CD8-positive, alpha-beta memory T cell (primary cell): ENCODE measurements at places on chromosomes 5 and 9.

GRCh38 chr5:138910546-138911185 is 35.5 kb upstream of the LRRTM2 start:
- no peak for DNase-seq

- DNase-seq: no peak
These were observed 2.9 kb upstream of the ISCA1 start for GRCh38 chr9:86285261-86285660.

GRCh38 chr5:160270704-160271103 is 41.4 kb downstream of the FABP6 start:
- no peak for DNase-seq

DNA sequence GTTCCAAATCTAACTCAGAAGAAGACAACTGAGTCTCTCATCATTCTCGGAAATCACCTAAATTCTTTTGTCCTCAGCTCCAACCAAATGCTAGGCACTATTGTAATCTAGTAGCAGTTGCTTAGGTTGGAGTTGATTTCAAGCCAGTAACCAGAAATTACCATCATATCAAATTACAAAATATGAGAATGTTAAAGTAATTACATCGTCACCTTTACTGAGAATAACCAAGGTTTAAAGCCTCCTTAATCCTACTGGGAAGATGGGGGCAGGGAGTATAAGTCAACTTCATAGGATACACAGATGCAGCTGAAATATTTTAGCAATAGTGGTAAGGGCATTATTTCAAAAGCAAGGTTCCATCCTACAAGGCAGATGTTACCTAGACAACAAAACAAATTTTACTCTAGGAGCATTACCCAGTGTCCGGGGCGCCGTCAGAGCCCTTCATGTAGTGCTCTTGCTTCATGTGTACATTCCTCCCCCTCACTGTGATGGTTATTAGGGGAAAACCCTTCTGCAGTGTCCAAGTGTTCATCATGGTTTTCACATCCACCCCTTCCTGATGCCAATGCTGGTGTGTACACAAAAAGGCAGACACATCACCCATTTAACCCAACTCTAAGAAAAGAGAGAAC is 19.5 kb downstream of the ERAP1 start:
- no peak for DNase-seq

GRCh38 chr9:69168709-69169217 is 5.3 kb upstream of the TJP2 start:
- DNase-seq: no peak

DNA sequence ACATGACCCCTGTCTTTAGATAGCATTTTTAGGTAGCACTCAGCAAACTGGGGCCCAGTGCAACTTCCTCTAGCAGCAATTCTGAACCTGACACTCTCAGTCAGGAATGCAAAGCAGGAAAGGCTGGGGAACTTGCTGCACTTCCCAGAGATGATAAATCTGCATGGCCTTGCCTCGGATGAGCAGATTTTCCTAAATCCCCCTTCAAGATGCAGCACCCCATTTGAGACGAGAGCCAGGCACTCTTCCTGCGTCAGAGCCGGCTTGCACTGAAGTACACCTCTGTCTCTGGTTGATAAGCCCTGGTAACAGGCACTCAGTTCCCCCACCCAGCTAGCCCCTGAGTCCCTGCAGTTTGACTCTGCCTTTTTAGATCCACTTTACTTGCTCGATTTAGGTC is 296.7 kb upstream of the PANK3 start:
- DNase-seq: no peak

DNA sequence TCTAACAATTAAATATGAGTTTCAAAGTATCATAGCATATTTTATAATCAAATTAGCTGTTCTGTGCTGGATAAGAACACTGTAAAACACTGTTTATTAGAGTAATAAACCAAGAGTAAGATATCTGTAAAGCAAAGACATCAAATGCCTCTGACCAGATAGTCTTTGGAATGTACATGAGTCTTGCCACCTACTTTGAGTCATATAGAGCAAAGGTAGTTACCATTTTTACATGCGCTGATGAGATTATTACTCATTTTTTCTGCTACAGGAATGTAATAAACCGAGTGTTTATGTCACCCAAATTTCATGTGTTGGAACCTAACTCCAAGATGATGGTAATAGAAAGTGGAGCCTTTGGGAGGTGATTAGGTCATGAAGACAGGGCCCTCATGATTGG is 654.5 kb downstream of the CETN3 start:
- no peak for DNase-seq

GRCh38 chr9:21205204-21205603 is 1.7 kb downstream of the IFNA10 start:
- no peak for DNase-seq
